Renal cortex interstitium (tissue), 15 donors: ENCODE measurements at places on chromosomes 16 and 17. TPM values are rescaled to one million over a fixed set of nuclear protein-coding genes. Genes with fewer than 3 reads are reported as not detected.

GRCh38 chr17:61279476-61280145 is 120.0 kb upstream of the TBX2 start:
- DNase-seq: no peak

Gene KIF19
- 0.66 TPM for polyA plus RNA-seq

GRCh38 chr17:4735876-4736651 is 3.6 kb upstream of the ZMYND15 start:
- no peak for DNase-seq

GRCh38 chr17:57955183-57955931 is at the start of gene CUEDC1:
Gene CUEDC1 (minus strand): TSS chr17:57955412. CDS start chr17:57885564, 69,848 bp downstream.
- DNase-seq: peak; percentile 44

GRCh38 chr17:31529841-31530251 is 138.4 kb downstream of the RAB11FIP4 start:
- DNase-seq: no peak

- no peak for DNase-seq
Measured at GRCh38 chr17:76331083-76331482, 22.6 kb downstream of the PRPSAP1 start.

DNA sequence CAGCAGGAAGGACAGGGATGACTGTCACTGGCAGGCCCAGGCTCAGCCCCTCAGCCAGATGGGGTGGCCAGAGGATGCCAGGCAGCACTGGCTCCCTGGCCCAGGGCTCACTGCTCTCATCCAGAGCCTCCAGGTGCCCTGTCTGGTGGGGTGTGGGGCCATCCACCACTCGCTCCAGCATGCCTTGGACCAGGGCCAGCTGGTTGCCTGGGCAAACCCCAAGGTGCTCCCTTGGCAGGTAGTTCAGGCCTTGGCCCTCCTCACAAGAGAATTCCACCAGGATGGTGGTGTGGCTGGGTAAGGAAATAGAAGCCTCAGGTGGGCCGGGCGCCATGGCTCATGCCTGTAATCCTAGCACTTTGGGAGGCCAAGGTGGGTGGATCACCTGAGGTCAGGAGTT is 29.4 kb downstream of the LGALS9 start:
- DNase-seq: no peak

DNA sequence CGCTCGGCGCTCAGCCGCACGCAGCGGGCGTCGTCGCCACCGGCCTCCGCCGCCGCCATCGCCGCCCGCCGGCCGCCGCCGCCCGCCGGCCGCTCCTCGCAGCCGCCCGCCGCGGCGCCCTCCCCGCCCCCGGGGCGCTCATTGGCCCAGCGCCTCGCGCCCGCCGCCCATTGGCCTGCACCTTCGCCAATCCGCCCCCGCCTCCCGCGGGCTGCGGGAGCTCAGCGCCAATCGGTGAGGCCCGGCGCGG is at the start of gene PGP:
TSS of gene PGP (minus strand) at position 122 of the 250 bp plus-strand sequence. CDS start at position 59, 63 bp downstream.
- DNase-seq: no peak
